ENCODE measurements at places on chromosomes 11 and 22. TPM values are rescaled to one million over a fixed set of nuclear protein-coding genes. Genes with fewer than 3 reads are reported as not detected.

Gene MS4A6E
- total RNA-seq, result not detected

Gene CKAP5
- 59.7 TPM for total RNA-seq

Gene PGR
- total RNA-seq, result 1.9 TPM

Gene CLCF1
- 3.7 TPM for total RNA-seq

GRCh38 chr11:23455321-23455891, 595.1 kb upstream of the CCDC179 start:
- no peak for DNase-seq
- no peaks in the 10 kb centered on the region for H3K36me3 ChIP-seq
- H3K4me1 ChIP-seq, result no peaks in the 10 kb centered on the region

- H3K27ac ChIP-seq, result no peak overlapping the region
- peaks cover 28% of the 10 kb centered on the region for H3K27me3 ChIP-seq
- peak; percentile 41 for DNase-seq
- no peaks in the 10 kb centered on the region for H3K36me3 ChIP-seq
- peaks cover 14% of the 10 kb centered on the region for H3K4me1 ChIP-seq
- H3K4me3 ChIP-seq, result no peak overlapping the region
Measured at GRCh38 chr11:69912911-69913451, 93.8 kb upstream of the FGF3 start.

DNA sequence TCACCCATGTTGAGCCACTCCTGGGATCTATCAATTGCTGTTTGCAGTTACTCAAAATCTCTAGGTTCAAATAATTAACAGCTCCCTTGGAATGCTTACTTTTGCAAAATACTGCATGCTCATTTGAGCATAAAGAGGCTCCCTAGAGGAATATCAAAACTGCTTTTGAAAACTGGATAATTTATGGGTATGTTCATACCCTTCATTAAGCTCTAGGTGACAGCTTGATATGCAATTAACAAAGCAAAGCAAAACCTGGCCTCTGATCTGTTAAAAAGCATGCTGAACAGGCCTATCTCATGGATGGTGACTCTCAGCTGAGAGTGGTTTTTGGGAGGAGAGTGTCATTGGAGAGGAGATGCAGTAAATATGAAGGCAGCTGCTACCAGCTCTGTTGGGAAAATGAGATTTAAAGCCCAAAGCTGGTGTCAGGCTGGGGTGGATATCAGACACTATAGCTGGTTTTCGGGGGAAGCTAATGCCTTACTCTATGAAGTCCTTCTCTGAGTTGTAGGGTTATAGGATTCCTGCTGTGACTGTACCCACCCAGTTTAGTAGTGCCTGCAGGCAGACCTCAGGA, 110.9 kb downstream of the RASSF10 start:
- DNase-seq, result no peak
- no peaks in the 10 kb centered on the region for H3K36me3 ChIP-seq
- no peaks in the 10 kb centered on the region for H3K27me3 ChIP-seq
- no peak overlapping the region for H3K27ac ChIP-seq

GRCh38 chr11:75229466-75229865, 11.1 kb upstream of the TPBGL start:
- H3K4me3 ChIP-seq, result no peak overlapping the region
- no peak for DNase-seq
- peaks cover 8% of the 10 kb centered on the region for H3K27me3 ChIP-seq

- H3K36me3 ChIP-seq, result no peaks in the 10 kb centered on the region
- H3K27me3 ChIP-seq, result no peaks in the 10 kb centered on the region
- no peak for DNase-seq
Measured at GRCh38 chr22:24843048-24843447, 37.0 kb downstream of the SGSM1 start.

- H3K4me1 ChIP-seq, result peaks cover 70% of the 10 kb centered on the region
- DNase-seq, result no peak
- no peaks in the 10 kb centered on the region for H3K27me3 ChIP-seq
- no peak overlapping the region for H3K4me3 ChIP-seq
- no peaks in the 10 kb centered on the region for H3K36me3 ChIP-seq
Measured at GRCh38 chr11:11577932-11578911, 43.6 kb downstream of the GALNT18 start.

DNA sequence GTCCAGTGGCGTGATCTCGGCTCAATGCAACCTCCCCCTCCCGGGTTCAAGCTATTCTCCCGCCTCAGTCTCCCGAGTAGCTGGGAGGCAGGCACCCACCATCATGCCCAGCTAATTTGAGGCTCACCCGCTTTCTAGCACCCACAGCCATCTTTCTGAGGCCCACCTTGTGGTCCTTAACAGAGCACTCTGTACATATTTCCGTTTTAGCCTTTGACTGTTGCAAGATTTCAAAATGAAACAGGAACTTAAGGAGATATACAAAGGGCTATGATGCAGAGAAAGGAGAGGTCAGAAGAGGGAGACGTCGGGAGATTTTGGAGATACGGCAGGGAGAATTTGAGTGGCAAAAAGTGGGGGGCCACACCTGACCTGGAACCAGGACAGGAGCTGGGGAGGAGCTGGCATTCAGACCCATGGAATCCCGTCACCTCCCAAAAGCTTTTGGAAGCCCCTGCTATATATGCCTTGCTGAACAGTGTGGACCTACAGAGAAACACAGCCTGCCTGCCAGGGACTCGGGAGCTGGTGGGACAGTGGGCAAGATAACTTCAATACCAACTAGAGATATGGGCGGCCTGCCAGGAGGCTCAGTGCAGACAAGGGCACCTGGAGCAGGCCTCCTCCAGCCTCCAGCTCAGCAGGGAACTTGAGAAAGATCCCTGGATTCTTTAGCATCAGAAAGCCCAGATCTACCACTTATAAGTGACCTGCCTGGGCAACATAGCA, 8.0 kb upstream of the CLCF1 start:
- peaks cover 21% of the 10 kb centered on the region for H3K4me1 ChIP-seq
- DNase-seq, result no peak
- H3K27me3 ChIP-seq, result no peaks in the 10 kb centered on the region
- H3K36me3 ChIP-seq, result no peaks in the 10 kb centered on the region
- no peak overlapping the region for H3K4me3 ChIP-seq
- H3K27ac ChIP-seq, result peak overlapping the region; percentile 64

- H3K36me3 ChIP-seq, result no peaks in the 10 kb centered on the region
- peaks cover 47% of the 10 kb centered on the region for H3K4me1 ChIP-seq
- no peak for DNase-seq
- H3K27me3 ChIP-seq, result no peaks in the 10 kb centered on the region
Measured at GRCh38 chr11:77821349-77821851, 456 bp downstream of the AAMDC start.

DNA sequence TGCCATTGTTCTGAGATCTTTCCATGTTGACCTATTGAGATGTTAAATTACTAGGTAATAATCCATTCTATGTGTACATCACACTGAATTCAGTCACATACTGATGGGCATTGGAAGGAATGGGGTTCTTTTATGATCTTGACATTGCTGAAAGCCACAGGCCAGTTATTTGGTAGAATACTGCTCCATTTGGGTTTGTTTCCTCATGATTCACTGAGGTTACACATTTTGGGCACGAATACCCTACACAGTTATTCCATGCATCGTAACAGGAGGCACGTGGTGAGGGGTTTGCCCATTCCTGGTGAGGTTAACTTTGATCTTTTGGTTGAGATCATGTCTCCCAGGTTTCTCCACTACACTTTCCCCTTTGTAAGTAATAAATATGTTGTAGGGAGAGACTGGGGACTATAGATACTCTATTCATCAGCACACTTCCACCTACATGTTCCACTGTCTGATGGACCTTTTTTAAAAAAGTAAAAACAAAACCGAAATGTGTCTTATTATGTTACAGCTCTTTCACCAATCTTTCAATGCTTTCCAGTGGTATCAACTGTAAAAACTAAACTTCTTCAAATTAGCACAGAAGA, 12.0 kb upstream of the FOLR1 start:
- no peaks in the 10 kb centered on the region for H3K4me1 ChIP-seq
- H3K36me3 ChIP-seq, result no peaks in the 10 kb centered on the region
- peaks cover 4% of the 10 kb centered on the region for H3K27me3 ChIP-seq
- no peak overlapping the region for H3K4me3 ChIP-seq
- no peak for DNase-seq
- no peak overlapping the region for H3K27ac ChIP-seq

DNA sequence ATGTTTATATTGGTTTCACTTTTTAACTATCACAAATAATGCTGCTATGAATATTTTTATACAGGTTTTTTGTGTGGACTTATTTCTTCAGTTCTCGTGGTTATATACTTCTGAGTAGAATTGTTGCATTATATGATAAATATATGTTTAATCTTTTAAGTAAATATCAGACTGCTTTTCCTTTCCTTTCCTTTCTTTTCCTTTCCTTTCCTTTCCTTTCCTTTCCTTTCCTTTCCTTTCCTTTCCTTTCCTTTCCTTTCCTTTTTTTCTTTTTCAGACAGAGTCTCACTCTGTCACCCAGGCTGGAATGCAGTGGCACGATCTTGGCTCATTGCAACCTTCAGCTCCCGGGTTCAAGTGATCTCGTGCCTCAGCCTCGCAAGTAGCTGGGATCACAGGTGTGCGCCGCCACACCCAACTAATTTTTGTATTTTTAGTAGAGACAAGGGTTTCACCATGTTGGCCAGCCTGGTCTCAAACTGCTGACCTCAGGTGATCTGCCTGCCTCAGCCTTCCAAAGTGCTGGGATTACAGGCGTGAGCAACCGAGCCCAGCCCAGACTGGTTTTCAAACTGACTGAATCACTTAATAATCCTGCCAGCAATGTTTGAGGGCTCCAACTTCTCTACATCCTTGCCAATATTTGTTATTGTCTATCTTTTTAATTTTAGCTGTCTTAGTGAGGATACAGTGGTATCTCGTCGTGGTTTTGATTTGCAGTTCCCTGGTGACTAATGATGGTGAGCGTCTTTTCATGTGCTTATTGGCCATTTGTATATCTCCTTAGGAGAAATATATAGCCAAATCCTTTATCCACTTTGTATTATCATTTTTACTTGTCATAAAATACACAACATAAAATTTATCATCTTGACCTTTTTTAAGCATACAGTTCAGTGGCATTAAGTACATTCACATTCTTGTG, 21.9 kb downstream of the HTR3B start:
- no peak overlapping the region for H3K4me3 ChIP-seq
- H3K4me1 ChIP-seq, result no peaks in the 10 kb centered on the region
- no peaks in the 10 kb centered on the region for H3K36me3 ChIP-seq
- H3K27ac ChIP-seq, result no peak overlapping the region

- peaks cover 26% of the 10 kb centered on the region for H3K27me3 ChIP-seq
- DNase-seq, result no peak
- no peak overlapping the region for H3K27ac ChIP-seq
- peaks cover 6% of the 10 kb centered on the region for H3K4me1 ChIP-seq
Measured at GRCh38 chr22:36729321-36729720, 25.8 kb upstream of the CACNG2 start.

DNA sequence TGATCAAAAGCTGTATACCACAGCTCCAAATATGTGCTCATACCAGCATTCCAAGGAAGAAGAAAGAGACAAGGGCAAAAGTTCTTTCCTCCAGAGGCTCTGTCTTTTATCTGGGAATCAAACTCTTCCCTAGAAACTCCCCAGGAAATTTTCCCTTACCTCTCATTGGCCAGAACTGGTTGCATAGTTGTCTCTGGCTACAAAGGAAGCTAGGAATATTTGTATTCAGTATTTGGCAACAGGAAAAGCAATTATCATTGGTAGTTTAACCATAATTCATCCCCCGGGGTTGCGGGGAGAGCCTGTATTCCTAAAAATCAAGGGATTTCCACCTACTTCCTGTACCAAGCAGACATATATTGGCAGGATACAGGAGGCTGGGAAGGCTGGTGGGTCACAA, 10.5 kb upstream of the ZFTA start:
- no peaks in the 10 kb centered on the region for H3K27me3 ChIP-seq
- no peak overlapping the region for H3K4me3 ChIP-seq
- DNase-seq, result no peak
- H3K27ac ChIP-seq, result no peak overlapping the region
- no peaks in the 10 kb centered on the region for H3K4me1 ChIP-seq

DNA sequence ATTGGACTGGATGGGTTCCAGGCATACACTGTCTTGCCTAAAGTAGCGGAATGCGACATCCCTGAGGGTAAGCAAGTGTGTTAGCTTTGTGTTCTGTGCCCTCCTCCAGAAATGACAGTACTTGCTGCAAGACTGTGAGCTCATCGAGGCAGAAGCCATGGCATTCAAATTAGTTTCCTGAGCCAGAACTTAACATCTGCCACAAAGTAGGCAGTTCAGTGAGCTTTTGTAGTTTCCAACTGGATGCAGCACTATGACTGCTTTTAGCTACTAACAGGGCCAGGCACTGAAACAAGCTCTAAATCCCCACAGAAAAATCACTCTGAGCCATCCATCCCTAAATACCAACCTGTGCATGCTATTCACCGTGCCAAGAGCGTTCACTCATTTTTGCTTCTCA, 1.2 kb upstream of the FAR1 start:
- peak overlapping the region; percentile 94 for H3K4me3 ChIP-seq
- no peak overlapping the region for H3K27ac ChIP-seq
- DNase-seq, result no peak
- no peaks in the 10 kb centered on the region for H3K27me3 ChIP-seq
- no peaks in the 10 kb centered on the region for H3K36me3 ChIP-seq
- peaks cover 22% of the 10 kb centered on the region for H3K4me1 ChIP-seq

GRCh38 chr11:92830377-92831155, 138.9 kb upstream of the MTNR1B start:
- H3K36me3 ChIP-seq, result no peaks in the 10 kb centered on the region
- peaks cover 9% of the 10 kb centered on the region for H3K4me1 ChIP-seq
- H3K27ac ChIP-seq, result no peak overlapping the region
- H3K4me3 ChIP-seq, result no peak overlapping the region
- DNase-seq, result no peak
- no peaks in the 10 kb centered on the region for H3K27me3 ChIP-seq

DNA sequence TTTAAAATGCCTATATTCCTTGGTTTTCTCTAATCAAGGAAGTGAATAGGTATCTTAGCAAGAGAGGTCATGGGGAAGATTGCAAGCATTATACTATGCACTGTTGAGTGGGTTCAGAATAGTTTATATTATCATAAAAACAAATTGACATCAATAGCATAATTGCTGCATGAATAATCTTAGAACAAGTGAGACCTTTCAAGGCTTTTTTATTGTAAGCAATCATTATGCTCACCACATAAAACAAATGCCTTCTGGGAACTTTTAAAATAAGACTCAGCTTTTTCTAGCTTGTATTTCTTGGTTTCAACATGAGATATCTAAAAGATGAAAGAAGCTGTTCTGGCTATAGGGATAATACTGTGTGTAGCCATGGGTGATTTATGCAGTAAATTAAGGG, 135.6 kb upstream of the ZC3H12C start:
- H3K27ac ChIP-seq, result no peak overlapping the region
- no peaks in the 10 kb centered on the region for H3K4me1 ChIP-seq
- H3K27me3 ChIP-seq, result no peaks in the 10 kb centered on the region

DNA sequence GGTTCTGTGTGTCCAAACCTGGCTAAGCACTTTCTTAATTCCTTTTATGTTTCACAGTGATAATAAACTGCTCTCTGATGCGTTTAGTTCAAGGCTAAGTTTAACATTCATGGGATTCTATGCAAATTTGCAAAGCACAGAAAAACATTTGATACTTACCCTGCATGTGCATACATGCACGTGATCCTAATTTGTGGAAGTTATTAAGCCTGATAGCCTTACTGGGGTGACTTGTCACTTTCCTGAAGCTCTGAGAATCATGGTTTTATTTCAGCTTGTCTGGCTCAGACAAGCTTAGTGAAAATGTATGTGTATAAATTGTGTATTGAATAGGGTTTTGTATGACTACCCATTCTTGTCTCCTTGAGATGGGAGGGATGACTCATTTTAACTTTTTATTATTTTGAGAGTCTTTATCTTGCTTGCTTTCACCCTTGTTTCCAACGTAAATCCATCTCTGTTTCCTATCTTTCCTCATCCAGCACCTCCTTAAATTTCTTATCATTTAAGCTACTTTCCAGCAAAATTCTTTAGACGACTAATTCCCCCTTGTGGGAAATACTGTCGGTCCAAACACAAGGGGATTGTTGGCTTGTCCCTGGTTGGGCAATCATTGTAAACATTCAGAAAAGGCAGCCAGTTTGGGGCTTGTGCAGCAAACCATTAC, 167.1 kb downstream of the C11orf91 start:
- DNase-seq, result no peak
- no peak overlapping the region for H3K27ac ChIP-seq
- H3K4me1 ChIP-seq, result no peaks in the 10 kb centered on the region
- H3K27me3 ChIP-seq, result no peaks in the 10 kb centered on the region
- no peaks in the 10 kb centered on the region for H3K36me3 ChIP-seq

Data from lower lobe of right lung (tissue), 2 donors.